ENCODE measurements at places on chromosomes 16 and 17.

DNA sequence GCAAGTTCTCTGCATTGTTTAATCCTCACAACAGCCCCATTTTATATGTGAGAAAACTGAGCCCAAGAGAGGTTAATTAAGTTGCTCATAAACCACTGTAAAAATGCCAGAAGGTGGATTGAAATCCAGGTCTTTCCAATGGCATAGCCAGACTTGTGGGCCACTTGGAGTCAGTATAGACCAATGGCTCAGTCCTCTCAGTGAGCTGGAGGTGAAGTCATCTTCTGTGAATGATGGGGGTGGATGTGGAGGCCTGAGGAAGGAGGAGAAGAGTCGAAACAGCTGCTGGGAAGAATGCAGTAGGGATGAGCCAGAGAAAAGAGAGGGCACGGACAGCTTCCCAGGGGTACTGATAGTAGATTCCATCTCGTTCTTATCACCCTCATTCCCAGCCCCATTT is 213.4 kb downstream of the SOX9 start:
- DNase-seq = peak; percentile 79

DNA sequence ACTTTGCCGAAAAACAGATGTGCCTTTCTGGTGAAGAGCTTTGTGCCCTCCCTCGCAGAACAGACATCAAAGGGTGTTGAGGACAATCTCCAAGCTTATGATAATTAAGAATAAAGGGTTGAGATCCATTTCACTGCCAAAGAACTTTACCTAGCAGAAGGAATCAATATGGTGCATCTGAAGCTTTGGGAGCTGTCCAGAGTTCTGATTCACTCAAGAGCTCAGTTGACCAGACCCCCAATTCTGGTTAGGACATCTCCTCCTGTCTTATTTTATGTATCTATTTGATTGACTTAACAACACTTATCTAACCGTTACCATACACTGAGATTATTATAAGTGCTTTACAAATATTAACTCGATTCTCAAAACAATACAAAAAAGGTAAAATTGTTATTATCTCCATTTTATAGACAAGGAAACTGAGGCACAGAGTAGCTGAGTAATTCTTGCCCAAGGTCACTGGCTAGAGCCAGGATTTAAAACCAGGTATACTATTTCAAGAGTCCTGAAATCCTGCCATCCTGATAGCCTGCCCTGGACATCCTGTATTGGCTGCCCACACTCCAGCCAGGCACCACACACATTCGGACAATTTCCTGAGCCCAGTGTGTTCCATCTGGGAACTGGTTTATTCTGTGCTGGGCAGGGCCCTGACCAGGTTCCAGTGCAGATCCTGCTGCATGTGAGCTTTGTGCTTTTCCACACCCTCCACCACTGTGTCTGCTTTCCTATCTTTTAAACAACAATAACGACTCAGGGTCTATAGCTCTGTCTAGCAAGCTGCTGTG is 29.8 kb downstream of the PITPNM3 start:
- DNase-seq = no peak

GRCh38 chr16:55502801-55503366 is 6.0 kb upstream of the LPCAT2 start:
- peak; percentile 87 for DNase-seq

- no peak for DNase-seq
These were observed 120.4 kb upstream of the LHX1 start for GRCh38 chr17:36816907-36817288.

GRCh38 chr17:66348584-66349165 is 46.3 kb downstream of the PRKCA start:
- DNase-seq = peak; percentile 85

- peak; percentile 60 for DNase-seq
These were observed 74.8 kb upstream of the SMURF2 start for GRCh38 chr17:64736804-64737492.

DNA sequence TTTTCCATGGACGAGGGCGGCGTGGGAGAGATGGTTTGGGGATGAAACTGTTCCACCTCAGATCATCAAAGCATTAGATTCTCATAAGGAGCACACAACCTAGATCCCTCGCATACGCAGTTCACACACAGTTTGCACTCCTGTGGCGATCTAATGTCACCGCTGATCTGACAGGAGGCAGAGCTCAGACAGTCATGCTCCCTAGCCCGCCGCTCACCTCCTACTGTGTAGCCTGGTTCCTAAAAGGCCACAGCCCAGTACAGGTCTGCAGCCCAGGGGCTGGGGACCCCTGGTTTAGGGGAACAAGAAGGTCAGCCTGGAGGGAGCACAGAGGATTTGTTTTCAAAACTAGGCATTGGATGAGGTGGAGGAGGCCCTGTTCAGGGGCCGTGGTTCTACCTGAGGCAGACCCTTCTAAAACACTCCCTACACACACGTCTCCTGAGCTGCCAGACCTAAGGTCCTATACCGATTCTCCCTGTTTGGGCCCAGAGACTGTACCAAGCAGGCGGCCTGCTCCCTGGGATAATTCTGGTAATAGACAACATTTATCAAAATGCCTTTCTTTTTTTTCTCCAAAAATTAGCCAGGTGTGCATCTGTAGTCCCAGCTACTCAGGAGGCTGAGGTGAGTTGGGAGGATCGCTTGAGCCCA is 38.6 kb downstream of the AXIN2 start:
- no peak for DNase-seq

Data from EL (cell line).